ENCODE measurements at places on chromosomes 11 and 22. TPM values are rescaled to one million over a fixed set of nuclear protein-coding genes. Genes with fewer than 3 reads are reported as not detected.

Gene MYBPC3
- total RNA-seq, result 0.18 TPM

Gene AMOTL1
- total RNA-seq, result not detected

DNA sequence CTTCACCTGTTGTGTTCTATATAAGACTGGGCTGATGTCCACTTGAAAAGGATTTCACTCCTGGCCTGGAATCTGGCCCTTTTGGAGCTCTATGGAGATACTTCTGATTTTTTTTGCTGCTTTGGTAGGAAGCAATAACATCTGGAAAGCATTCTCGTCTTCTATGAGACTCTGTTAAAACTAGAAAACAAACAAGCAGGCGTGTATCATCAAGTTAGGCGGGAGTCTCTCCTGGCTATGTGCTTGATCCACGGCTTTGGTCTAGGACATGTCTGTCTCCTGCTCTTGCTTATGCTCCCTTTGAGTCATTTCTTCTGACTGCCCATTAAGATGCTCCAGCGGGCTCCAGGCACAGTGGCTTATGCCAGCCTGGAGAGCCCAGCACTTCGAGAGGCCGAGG, 121.4 kb upstream of the TTC12 start:
- no peak for DNase-seq

DNA sequence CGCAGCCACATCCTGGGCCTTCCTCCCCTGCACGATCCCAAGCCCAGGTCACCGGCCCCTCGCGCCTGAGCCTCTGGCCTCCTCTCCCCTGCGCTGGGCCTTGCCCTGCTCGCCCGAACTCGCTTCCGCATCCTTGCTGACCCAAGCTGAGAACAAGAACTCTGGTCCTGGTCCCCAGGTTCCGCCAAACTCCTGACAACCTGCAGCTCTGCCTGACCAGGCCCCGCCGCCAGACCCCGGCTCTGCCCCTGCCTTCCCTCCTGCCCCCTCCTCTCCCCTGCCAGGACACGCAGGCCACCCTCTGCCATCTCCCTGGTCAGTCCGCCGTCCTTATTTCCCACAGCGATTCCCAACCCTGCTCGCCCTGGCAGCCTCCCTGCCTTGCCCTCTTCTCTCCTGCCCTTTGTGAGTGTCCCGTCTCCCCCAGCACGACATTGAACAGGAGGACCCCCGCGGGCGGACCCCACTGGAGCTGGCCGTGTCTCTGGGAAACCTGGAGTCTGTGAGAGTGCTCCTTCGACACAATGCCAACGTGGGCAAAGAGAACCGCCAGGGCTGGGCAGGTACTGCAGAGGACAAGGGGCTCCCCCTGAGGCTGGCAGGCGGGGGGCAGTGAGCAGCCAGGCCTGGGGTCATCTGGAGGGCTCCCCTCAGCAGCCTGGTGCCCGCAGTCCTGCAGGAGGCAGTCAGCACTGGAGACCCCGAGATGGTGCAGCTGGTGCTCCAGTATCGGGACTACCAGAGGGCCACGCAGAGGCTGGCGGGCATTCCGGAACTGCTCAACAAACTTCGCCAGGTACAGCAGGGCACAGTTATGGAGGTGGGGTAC, 762 bp downstream of the ANKRD13D start:
- DNase-seq, result no peak

GRCh38 chr22:20137671-20138416, 6.2 kb downstream of the ZDHHC8 start:
- DNase-seq, result no peak

DNA sequence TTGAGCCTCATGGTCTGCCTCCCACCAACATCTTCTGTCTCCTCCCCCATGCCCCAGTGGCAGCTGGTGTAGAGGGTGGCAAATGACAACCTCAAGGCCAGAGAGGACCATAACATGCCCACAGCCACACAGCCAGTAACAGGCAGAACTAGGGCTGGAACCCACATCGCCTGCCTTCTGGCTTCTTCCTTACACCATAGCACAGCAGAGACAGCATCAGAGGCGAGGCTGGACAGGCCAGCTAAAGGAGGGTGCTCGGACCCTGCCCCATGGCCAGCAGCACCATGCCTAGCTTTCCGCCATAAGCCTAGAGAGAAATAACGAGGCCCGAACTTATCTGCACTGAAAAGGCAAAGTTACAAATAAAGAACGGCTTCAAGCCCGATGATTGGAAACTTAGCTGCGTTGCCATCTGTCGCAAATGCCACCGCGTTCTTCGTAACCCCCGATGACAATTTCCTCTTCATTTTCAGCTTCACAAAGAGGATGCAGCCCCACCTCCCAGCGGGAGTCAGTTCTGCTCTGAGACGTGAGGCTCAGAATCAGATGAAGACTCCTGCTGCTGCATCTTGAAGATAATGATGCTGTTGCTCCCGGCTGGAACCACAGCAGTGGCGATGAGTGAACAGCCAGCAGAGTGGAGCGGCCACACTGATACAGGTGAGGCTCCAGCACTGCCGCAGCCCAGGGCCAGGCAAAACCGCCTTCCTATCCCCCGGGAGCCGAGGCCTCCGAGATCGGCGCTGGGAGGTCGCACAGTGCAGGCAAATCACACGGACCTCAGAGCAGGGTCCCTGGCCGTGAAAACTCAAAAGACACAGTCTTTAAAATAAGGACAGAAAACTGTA, 73.8 kb upstream of the RTL6 start:
- DNase-seq, result no peak

All from OCI-LY7 (cell line).